ENCODE measurements at places on chromosomes 16 and 17.
A peak's percentile ranks its signal among the peaks of the same experiment; 100 is the strongest.

- no peak overlapping the region for H3K27ac ChIP-seq
- no peak overlapping the region for H3K4me3 ChIP-seq
- H3K27me3 ChIP-seq = no peaks in the 10 kb centered on the region
- peaks cover 9% of the 10 kb centered on the region for H3K4me1 ChIP-seq
- DNase-seq = no peak
- peaks cover 100% of the 10 kb centered on the region for H3K36me3 ChIP-seq
Observed at GRCh38 chr17:45086865-45087503, 25.9 kb downstream of the NMT1 start.

- H3K27me3 ChIP-seq = no peaks in the 10 kb centered on the region
- no peak for DNase-seq
- no peak overlapping the region for H3K27ac ChIP-seq
- peaks cover 30% of the 10 kb centered on the region for H3K36me3 ChIP-seq
- H3K4me3 ChIP-seq = no peak overlapping the region
- H3K4me1 ChIP-seq = peaks cover 8% of the 10 kb centered on the region
Observed at GRCh38 chr17:676060-676700, 38.5 kb downstream of the VPS53 start.

- H3K4me3 ChIP-seq = peak within 1 kb of the TSS; percentile 61
- peaks cover 10% of the 10 kb centered on the region for H3K4me1 ChIP-seq
- H3K36me3 ChIP-seq = peaks cover 6% of the 10 kb centered on the region
- DNase-seq = peak; percentile 75
Observed at GRCh38 chr16:10579965-10580882, at the start of gene EMP2. EMP2 (minus strand) TSS chr16:10580598; CDS start chr16:10547617, 32,981 bp downstream.

DNA sequence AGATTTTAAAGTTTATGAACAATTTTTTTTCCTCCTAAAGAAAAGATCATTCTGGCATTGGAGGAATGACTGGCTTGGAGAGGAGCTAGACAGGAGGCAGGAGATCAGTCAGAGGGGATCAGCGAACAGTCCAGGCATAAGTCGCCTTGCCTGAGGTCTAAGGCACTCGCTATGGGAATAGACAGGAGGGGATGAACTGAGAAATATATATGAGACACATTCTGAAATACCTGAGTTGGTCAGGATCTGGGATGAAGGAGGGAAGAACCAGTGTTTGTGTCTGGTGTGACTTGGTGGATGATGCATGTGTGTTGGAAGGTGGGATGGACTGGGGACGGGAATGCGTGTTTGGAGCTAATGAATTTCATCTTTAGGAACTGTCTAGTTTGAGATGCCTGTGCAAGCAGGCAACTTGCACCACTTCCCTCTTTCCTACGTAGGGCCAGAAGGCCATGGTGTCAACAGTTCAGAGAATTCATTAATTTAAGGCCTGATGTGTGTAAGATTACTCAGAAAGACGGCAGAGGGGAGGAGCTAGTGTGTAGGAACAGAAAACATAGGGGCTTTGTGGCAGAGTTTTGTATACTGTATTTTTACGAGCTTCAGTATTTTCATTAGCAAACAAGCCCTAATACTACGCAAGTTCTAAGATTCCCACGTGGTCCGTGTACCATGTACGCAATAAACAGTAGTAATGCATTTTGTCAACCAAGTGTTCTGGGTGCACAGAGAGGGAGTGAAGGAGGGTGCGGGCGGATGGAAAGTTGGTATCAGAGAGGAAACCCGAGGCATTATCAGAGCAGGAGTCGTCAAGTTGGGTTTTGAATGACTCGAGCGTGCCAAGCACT lies 825 bp downstream of the HEATR6 start:
- peaks cover 48% of the 10 kb centered on the region for H3K4me1 ChIP-seq
- H3K27me3 ChIP-seq = no peaks in the 10 kb centered on the region
- no peak overlapping the region for H3K27ac ChIP-seq

- H3K27me3 ChIP-seq = no peaks in the 10 kb centered on the region
- peak; percentile 58 for DNase-seq
- no peak overlapping the region for H3K27ac ChIP-seq
- peaks cover 8% of the 10 kb centered on the region for H3K4me1 ChIP-seq
- H3K4me3 ChIP-seq = no peak overlapping the region
- no peaks in the 10 kb centered on the region for H3K36me3 ChIP-seq
Observed at GRCh38 chr16:24041834-24042631, 206.2 kb downstream of the PRKCB start.

DNA sequence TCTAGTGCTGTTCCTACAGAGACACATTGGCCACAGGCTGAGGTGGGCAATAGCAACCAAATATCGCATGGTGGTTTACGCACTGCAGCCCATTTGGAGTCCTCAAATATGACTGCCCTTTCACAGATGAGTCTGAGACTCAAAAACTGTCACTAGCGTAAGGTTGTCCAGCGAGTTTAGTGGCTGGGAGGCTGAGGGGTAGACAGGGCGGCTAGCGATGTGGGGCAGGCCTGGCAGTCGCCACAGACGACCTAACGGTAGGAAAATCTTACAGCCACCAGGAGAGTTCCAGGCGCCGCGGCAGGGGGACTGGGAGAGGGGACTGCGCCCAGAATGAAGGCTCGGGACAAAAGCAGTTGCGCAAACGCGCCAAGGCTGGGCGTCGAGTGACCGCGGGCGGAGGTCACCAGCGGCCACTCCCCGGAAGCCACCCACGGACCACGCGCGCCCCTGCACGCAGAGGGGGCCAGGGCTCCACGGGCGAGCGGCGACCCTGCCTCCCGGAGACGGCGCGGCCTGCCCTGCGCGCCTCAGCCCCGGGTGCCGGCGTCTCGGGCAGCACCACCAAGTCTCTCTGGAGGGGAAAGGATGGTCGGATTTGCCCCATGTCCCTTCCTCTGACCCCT lies 699 bp upstream of the MAP1LC3B start:
- no peaks in the 10 kb centered on the region for H3K27me3 ChIP-seq
- H3K4me1 ChIP-seq = peaks cover 33% of the 10 kb centered on the region
- peak overlapping the region; percentile 94 for H3K27ac ChIP-seq
- H3K4me3 ChIP-seq = peak overlapping the region; percentile 98
- H3K36me3 ChIP-seq = peaks cover 17% of the 10 kb centered on the region
- DNase-seq = no peak

GRCh38 chr16:89537549-89537925 lies 22.9 kb upstream of the RPL13 start:
- no peak for DNase-seq
- H3K4me1 ChIP-seq = no peaks in the 10 kb centered on the region
- H3K36me3 ChIP-seq = peaks cover 70% of the 10 kb centered on the region
- no peak overlapping the region for H3K4me3 ChIP-seq
